Stimulated activated CD4-positive, alpha-beta T cell treated with anti-CD3 and anti-CD28 coated beads, Interleukin-1b, Interleukin-23, amount 100 ng/mL, for 1 hour (primary cell): ENCODE measurements at places on chromosomes 1 and 21.

DNA sequence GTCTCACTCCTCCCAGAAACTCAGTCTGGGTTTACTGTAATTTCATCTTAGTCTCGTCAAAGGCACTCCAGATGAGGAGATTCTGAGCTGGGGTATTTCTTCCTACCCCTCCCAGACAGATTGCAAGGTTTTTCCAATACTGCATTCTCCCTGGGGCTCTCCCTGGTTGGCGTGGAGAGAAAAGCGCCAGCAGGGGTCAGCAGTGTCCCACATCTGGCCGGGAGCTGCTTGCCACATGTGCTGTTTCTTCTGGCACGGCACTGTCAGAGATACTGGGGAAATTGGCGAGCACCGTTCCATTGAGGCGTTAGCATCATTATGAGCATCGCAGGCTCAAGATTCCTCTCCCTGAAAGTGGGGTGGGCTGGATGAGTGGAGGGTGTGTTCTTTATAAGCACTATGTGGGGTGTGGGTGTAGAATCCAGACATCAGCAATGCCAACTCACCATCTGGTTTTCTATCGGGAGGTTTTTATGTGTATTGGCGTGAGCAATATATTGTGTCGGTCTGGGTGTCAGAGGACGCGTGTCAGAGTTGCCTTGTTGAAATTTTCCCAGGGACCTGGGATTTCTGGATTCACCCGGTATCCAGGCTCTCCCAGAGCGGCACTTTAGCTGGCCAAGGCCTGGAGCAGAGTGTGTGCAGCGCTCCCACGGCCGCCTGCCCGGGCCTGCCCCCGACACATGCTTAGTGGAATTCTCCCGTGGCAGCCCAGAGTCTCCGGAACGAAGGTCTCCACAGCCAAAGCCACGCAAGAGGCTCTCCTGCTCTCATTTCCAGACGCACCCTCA lies 8.0 kb upstream of the NAV1 start:
- no peak for DNase-seq

DNA sequence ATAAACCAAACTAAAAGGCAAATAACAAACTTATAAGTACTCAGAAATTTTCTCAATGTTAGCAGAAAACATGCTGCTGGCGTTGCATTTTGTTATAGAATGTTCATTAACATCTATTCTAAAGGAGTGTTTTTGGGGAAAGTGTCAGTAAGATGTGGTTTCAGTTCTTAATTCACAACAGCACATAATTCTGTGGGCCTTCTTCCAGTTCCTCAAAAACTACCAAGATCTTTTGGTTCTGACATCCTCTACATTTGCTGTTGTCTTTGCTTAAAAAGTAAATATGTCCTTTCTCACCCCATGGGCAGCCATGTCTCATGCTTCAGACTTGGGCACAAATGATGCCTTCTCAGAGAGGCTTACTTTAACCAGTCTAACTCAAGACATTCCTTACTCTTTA lies 152.5 kb downstream of the CDC7 start:
- DNase-seq: no peak

DNA sequence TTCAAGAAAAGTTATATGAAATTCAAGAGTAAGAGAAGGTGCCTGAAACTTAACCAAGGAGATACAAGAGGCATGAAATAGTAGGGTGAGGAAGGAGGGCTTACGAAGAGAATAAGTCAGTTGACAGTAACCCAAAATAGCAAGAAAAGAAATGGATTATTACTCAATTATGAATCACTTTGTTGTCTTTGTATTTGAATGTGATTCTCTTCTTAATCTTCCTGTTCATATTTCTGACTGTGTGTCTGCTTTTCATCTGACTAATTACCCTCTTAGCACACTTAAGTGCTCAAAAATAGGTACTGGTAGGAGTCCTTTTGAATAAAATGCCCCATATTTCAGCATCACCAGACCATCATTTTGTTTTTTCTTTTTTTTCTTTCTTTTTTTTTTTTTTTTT lies 39.4 kb downstream of the GLMN start:
- DNase-seq: no peak

GRCh38 chr1:27436204-27437159 lies 44.1 kb downstream of the GPR3 start:
- DNase-seq: no peak

DNA sequence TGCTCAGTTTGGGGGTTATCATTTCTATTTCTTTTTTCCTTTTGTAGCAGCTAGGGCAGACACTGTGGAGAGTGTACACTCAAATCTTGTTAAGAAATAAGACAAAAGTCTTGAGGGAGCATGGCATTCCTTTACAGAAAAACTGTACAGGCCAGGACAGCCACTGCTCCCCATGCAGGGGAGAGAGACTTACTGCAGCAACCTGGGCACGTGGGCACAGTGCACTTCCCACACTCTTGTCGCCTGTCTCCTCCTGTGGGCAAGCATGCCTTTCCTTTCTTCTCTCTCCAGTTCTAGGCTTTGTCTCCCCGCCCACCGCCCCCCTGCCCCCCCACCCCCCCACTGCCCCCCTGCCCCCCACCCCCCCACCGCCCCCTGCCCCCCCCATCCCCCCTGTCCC lies 51.9 kb downstream of the PHC2 start:
- DNase-seq: no peak

DNA sequence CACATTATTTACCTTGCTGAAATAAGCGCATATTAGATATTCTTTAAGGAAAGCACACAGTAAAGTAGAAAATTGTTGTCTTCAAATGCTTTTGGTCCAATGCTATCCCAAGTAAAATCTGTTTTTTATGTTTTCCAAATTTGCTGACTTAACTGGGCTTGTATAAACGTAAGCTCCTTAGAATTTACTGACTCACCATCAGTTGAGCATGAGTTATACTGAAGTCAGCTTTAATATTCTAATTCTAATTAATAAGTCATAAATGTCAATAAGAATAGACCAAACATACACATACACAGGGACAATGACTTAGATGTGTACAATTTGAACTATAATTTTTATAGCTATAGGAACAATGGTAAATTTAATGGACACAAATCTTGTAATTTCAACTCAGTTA lies 319.2 kb downstream of the TPR start:
- no peak for DNase-seq

DNA sequence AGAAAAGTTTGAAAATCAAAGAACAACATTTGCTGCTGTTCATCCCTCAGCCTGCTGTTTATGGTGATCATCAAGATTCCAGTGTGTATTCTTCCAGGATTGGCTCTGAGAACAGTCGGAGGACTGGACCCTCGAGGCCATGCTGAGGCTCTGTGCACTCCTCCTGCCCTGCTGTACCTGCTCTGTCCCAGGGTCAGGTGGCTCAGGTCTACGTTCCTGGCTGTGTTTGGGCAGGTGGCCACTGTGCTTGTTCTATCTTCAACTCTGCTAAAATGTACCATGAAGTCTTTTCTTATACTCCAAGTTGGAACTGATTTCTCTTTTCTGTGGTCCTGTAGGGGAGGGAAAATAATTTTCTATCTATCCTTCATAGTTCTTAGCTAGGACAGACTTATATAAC lies 175.9 kb downstream of the RWDD3 start:
- DNase-seq: no peak

DNA sequence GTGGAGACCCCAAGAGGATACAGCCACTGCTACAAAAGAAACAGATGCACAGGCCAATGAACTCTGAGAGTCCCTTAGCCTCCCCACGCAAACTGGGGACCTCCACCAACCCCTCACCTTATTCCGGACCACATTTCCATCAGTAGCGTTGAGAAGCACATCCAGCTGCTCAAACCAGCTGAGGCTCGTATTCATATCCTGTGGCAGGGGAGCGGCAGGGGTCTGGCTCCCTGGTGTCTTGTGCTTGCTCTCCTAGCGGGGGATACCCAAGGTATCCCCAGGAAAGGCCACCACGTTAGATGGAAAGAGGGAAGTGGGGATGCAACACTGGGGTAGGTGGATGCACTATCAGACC lies 481 bp downstream of the CCDC163 start:
- DNase-seq: no peak

GRCh38 chr1:111746614-111746999 lies 7.4 kb upstream of the INKA2 start:
- DNase-seq: no peak

DNA sequence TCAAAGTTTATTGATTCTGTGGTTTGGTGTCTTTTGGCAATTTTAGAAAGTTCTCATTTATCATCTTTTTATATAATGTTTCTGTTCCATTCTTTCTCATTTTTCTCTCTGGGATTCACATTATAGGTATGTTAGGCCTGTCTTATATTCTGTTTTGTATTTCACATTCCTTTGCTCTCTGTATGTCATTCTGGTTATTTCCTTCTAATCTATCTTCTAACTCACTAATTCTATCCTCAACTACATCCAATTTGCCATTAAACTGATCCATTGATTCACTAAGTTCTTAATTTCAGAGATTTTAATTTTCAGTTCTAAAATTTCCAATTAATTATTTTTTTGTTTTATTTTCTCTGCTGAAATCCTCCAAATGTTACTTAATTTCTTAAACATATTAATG lies 234.8 kb downstream of the FOXD2 start:
- DNase-seq: no peak

DNA sequence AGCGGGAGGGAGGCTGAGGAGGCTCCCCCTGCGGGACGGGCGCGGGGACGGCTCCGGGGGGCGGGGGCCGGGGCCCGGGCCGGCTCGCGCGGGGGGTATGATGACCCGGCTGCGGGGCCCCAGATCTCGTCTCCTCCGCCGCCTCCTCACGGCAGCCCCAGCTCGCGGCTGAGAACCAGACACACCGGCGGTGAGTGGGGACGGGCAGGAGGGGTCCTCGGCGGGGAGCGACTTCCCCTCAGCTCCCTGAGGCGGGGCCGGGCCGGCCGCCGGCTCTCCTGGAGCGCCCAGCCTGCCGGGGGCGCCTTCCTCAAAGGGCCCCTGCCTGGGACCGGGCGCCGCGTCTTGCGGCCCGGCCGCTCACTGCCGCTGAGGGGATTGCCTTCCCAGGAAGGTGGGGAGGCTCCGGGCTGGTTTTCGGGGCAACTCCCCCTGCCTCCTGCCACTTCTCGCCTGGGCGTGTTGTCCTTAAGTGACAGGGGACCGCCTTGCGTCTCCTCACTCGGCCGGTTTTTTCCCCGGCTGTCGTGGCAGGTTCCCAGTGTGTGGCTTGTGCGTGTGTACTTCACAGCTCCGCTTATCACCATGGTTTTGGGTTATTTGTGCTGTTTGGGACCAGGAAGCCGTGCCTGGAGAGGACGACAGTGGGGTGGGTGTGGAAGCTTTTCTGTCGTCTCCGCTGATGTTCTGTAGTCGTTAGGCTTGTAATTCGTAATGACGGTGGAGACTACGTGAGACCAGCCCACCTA lies 800 bp downstream of the HIPK1 start:
- peak; percentile 26 for DNase-seq

DNA sequence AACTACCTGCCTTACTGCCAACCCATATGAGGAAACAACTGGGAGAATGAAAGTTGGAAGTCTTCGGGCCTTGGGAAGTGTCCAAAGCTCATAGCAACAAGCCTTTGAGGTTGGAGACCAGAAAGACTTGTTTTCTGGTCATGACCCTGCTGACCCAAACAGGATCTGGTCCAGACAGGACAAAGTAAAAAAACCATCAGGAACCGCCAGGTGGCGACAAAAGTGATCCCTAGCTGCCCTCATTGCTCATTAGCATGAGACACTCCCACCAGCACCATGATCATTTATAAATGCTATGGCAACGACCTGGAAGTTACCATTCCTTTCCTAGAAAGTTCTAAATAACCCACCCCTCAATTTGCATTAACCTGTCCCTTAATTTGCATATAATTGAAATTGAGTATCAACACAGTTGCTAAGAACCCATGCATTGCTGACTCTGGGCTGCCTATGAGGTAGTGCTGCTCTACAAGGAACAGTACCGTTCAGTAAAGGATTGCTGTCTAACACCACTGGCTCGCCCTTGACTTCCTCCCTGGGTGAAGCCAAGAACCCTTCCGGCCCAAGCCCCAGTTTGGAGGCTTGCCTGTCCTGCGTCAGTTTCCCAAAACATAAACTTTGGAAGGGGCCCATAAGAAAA lies 89.0 kb downstream of the URB2 start:
- DNase-seq: no peak

- DNase-seq: no peak
Measured at GRCh38 chr21:28608646-28609045, 384.0 kb downstream of the LTN1 start.

DNA sequence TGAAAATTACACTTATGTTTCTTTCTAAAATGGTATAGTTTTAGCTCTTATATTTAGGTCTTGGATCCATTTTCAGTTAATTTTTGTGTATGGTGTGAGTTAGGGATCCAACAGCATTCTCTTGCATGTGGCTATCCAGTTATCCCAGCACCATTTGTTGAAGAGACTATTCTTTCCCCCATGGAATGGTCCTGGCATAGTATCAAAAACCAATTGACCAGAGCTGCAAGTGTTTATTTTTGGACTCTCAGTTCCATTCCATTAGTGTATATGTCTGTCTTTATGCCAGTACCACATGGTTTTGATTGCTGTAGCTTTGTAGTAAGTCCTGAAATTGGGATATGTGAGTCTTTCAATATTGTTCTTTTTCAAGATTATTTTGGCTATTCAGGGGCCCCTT lies 14.3 kb downstream of the TTLL10 start:
- DNase-seq: no peak

DNA sequence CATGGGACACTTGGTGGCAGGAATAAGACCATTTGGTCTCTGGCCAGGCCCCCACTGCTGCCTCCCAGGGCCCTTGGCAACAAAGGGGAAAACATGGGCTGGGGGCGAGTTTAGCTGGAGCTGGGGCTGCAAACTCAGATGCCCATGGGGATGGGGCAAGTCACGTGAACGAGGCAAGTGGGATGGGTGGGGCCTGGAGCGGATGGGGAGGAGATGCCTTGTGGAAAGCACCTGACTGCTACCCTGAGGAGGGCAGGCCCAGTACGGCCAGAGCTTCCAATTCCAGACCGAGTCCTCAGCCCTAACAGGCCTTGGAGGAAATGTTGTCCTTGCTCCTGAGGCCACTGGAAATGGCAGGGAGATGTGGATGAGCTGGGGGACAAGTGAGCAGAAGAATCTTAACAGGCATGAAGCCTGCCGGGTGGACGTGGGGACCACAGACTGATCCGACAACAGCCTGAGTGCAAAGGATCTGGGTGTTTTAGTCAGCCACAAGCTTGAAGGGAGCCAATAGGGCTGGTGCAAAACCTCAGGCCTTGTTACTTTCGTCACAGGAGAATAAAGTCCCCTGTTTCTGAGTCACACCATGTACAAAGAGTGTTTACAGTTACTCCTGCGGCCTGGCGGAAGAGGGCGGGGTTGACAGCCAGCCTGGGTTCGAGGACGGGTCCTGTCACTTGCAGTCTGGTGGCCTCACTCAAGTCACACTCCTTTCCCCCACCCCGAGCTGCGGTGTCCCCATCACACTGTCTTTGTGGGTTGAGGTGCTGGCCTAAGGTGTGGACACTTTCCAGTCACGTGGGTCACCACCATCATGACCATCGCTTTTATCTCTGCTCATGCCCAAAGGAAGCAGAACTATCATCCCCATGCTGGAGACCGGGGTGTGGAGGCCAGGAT lies 19.1 kb downstream of the RUNX3 start:
- no peak for DNase-seq

DNA sequence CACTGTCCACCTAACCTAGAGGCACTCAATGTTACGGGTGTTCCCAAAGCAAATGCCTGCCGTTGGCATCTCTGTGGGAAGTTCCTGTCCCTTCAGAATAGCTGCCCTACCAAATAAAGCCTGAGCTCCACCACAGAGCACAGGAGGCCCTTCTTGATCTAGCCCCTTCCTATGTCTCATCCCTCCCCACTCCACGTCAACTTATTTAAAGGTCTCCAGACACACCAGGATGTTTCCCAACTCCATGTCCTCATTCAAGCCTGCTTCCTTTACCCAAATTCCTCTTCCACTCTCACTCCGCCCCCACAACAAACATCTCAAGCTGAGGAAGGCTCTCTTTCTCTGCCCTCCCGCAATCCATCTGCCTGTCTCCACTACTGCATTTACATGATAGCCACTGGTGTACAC lies 87.7 kb downstream of the TGFBR3 start:
- DNase-seq: no peak
